ENCODE measurements at places on chromosomes 1 and 21.
A peak's percentile ranks its signal among the peaks of the same experiment; 100 is the strongest.

GRCh38 chr1:2313651-2314261 is 77.6 kb downstream of the MORN1 start:
- no peak for DNase-seq

DNA sequence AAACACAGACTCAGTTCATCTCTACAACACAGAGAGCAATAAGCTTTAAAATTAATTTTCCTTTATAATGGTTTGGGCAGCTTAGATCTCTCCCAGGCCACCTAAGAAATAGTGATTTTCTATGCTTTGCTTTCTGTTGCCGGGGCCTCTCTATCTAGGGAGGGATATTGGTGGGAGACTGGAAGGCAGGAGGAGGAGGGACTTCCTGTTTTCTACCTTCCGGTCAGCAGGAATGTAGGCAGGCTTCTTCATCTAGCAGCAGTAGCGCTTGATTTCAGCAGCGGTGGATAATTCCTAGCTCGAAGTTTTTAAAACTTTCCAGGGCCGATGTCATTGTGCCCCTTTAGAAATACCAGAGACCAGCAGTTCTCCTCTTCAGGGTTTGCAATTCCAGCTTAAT is 5.1 kb upstream of the DESI2 start:
- DNase-seq: no peak

DNA sequence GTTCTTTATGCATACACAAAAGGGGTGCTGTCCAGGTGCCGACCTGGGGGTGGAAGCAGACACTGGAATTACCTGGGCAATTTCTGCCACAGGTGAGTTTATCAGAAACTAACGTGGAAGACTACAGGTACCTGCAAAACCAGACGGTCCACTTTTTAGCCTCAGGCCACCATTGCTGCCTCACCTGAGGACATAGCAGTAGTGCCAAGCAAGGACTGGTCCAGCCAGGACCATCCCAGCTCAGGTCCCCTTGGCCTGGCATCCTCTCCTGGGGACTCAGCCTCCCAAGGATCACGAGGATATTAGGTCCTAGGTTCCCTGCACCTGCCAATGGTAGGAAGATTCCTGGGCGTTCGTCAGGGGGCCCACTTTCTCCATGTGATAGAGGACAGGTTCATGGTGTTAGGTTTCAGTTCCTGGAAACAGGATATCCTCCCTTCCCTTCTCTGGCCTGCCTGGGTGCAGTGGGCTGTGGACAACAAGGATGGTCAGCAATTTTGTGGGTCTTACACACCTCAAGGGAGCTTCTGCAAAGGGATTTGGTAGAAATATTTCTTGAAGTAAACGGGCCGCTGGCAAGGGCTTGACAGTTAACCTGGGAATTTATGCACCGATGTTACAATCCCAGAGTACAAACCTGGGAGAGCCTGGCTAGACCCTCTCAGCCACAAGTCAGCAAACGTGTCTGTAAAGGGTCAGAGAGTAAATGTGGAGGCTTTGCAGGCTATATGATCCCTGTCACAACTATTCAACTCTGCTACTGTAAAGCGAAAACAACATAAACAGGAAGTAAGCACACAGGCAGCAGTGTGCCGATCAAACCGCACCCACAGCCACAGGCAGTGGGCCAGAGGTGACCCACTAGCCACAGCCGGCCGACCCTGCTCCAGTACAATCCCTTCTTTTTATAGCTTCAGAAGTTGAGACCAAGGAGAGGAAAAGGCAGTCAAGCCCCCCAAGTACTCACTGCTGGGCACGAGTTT is 71.4 kb upstream of the RAB4A start:
- no peak for DNase-seq

- no peak for DNase-seq
These were observed 53.6 kb downstream of the FBXO42 start for GRCh38 chr1:16298653-16299052.

- no peak for DNase-seq
These were observed 58.9 kb downstream of the VWA5B1 start for GRCh38 chr1:20349561-20349960.

- DNase-seq: no peak
These were observed 35.4 kb downstream of the RCSD1 start for GRCh38 chr1:167665469-167665868.

DNA sequence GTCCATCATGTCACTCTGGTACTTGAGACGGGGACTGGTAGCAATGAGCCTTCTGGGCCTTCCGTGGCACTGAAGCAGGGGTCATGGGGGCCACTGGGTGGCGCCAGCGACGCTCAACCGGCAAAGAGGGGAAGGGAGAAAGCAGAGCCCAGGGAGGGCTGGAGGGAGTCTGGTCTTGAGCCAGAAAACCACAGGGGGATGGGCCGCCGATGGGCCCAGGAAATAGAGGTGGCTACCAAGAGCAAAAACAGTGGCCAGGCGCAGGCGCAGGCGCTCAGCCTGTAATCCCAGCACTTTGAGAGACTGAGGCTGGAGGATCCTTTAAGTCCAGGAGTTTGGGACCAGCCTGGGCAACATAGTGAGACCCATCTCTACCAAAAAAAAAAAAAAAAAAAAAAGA is 21.8 kb downstream of the EXOC8 start:
- peak; percentile 38 for DNase-seq

GRCh38 chr1:199909137-199909536 is 118.4 kb upstream of the NR5A2 start:
- DNase-seq: no peak

DNA sequence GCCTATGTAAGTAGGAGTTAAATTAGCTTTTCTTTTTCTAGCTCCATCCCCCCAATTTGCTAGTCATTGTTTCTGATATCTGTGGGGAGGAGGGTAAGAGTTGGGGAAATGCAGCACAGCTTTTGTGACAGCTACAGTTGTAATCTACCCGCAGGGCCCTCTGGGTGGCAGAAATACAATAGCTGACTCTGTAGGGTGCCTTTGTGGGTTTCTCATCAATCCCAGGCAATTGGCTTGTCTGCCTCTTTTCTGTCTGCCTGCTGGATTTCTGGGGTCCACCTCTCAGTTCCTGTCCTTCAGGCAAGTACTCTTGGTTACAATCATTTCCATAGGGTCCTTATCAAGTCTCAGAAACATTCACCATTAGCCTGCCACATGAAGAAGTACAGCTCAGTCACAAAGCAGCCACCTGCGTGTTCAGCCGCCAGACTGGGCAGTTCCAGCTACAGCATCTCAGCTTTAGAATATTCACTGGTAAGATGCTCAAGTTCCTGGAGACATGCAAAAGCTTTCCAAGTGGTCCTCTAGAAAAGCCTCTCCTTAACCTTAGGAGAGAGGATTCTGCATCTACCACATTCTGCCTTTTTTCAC is 19.2 kb upstream of the SLC44A5 start:
- DNase-seq: no peak

GRCh38 chr1:241208910-241209379 is 148.1 kb downstream of the RGS7 start:
- no peak for DNase-seq

DNA sequence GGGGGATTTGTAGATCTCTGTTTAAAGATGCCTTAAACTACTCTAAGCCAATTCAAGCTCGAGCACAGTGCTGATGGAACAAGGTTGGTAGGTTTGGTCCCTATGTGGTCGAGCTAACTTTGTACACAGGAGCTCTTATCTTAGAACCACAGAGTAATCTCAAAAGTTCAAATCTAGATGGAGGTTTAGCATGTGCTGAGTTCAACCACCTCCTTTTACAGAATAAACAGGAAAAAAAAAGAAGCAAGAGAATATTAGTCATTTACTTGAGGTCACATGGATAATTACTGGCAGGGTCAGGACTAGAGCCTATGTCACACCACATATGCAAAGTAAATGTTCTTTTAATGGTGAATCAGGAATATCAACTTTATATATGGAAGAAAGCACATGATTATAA is 86.2 kb downstream of the DTL start:
- no peak for DNase-seq

DNA sequence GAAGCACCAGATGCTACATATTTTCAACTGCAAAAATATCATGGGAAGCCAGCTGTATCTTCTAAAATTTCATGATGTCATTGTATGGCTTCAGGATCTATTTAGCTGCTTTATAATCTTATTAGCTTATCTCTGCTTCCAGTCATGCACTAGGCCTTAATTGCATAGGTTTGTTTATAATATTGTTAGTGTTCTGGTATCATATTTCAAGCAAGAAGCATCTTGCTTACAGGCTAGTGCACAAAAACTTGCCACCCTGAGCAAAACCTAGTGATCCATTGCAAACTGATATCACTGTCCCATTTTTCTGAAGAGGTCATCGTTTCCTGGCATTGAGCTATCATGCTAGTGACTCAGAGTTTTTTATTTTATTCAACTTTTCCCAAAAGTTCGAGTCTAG is 15.7 kb upstream of the NRIP1 start:
- no peak for DNase-seq

- peak; percentile 14 for DNase-seq
These were observed 43.9 kb upstream of the LYST start for GRCh38 chr1:235910357-235911299.

DNA sequence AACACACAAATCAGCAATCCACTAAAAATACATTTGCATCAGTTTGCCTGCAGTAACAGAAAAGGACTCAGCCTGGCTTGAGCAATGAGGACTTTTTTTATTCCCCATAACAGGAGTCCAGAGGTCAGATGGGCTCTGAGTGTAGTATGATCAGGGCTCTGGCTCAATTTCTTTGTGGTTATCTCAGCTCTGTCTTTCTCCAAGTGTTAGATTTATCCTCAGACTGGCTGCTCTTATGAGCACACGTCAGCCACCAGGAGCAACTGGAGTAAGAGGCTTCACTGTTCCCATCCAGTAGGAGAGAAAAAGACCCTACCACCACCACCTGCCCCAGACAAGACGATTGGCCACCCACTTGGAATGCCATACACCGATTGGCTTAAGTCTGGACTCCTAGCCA is 36.2 kb upstream of the KLHDC7A start:
- no peak for DNase-seq

Measured in stimulated activated CD4-positive, alpha-beta T cell treated with anti-CD3 and anti-CD28 coated beads, Interleukin-12 subunit alpha, Interleukin-12 subunit beta, amount 100 ng/mL, for 4 hours (primary cell).